Activated CD8-positive, alpha-beta memory T cell treated with anti-CD3 and anti-CD28 coated beads for 1 hour (primary cell): ENCODE measurements at places on chromosomes 6 and 20.

- no peak for DNase-seq
These were observed at the start of gene SLC52A3 for GRCh38 chr20:768426-768978. TSS of gene SLC52A3 (minus strand) at chr20:768500. CDS start at chr20:765774, 2,726 bp downstream.

GRCh38 chr20:11170565-11170964 is 496.8 kb upstream of the JAG1 start:
- DNase-seq, result no peak

- no peak for DNase-seq
These were observed 42.2 kb downstream of the C6orf132 start for GRCh38 chr6:42100029-42100901.

DNA sequence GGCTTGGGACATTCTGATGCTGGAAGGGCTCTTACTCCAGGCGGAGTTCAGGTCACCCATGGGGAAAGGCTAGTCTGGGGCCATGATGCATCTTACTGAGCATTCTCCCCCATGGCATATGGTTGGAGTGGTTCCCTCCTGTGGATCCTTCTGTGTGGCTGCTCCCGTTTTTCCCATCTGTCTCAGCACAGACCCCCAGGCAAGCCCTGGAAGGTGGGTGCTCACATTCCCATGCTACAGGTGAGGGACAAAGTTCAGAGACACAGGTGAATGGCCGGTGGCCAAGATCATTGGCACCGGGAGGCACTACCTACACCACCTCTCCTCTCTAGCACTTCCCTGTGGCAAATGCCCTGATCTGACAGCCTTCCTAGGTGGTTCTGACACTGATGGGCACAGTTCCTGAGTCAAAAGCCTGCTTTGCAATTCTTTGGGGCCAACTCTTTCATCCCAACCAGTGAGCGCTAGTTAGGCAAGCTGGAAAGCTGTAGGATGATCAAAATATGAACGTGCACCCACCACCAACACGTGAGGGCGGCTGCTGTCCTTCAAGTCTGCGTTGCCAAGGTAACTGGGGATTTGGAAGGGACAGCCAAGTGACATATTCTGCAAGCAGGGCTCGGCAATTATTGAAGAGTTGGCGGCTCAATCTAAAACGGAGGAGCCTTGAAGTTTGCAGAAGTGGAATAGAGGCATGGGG is 124.6 kb downstream of the CDH4 start:
- no peak for DNase-seq

DNA sequence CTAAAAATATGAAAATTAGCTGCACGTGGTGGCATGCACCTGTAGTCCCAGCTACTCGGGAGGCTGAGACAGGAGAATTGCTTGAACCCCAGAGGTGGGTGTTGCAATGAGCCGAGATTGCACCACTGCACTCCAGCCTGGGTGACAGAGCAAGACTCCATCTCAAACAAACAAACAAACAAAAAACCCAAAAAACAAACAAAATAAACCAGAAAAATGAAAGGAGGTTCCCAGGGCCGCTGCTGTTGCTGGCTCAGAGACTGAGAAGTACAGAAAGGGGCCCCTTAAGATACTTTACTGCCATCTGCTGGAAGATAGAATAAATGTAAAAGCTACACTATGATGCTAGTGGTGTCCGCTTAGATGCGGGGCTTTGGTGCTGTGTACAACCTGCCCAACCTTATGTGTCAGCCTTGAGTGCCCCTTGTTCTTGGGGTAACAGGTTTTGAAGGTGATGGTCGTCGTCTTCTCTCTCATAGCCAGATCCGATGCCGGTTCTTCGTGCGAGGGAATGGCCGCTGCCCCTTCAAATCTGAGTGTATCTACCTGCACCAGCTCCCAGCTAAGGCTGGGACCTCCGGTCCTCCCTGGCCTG is 2.8 kb upstream of the FANCE start:
- DNase-seq, result no peak

- DNase-seq, result no peak
These were observed 853.8 kb upstream of the FLRT3 start for GRCh38 chr20:15191082-15191723.

- DNase-seq, result no peak
These were observed 400.8 kb upstream of the HSF2 start for GRCh38 chr6:121998631-121999030.

DNA sequence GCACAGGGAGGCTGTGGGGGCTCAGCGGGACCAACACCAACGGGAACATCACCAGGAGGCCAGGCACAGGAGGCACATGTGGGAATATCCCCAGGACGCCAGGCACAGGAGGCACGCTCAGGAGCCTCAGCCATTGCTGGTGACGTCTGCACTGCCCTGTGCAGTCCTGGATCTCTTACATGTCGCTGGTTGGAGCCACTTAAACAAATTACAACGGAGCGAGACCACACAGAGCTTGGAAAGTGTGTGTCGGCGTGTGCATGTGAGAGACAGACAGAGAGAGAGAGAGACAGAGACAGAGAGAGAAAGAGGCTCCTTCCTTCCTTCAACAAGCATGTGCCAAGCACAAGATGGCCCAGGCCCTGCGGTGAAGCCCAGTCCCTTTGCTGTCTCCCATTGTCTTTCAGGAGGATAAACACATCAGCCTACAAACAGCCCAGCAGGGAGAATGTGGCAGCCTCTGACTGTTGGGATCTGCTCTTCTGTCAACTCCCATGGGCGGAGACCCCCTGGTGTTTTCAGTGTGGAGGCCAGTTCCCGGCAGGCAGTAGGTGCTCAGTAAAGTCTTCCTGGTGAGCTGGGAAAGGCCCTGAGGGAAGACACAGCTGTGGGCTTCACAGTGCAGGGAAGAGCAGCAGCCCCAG is 112.7 kb upstream of the THBS2 start:
- no peak for DNase-seq

- no peak for DNase-seq
These were observed 124.1 kb downstream of the FOXA2 start for GRCh38 chr20:22460231-22460630.

GRCh38 chr20:47303736-47304135 is 52.8 kb downstream of the ZMYND8 start:
- DNase-seq, result no peak

DNA sequence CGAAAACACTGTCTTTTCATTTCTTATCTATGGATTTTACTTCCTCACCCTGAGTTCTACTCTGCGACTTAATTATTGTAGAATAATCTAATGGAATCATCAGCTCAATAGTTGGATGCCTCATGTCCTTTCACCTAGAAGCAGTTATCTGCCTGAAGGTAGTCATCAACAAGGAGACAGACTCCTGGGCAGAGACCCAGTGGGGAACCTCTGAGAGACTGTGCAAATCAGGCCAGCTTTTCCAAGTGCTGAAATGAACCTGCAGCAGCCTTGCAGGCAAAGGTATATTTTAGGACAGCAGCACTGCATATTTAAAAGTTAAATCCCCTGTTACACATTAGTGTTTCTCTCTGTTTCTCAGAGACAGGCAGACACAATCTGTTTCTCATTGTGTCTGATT is 99.7 kb upstream of the STMND1 start:
- no peak for DNase-seq

DNA sequence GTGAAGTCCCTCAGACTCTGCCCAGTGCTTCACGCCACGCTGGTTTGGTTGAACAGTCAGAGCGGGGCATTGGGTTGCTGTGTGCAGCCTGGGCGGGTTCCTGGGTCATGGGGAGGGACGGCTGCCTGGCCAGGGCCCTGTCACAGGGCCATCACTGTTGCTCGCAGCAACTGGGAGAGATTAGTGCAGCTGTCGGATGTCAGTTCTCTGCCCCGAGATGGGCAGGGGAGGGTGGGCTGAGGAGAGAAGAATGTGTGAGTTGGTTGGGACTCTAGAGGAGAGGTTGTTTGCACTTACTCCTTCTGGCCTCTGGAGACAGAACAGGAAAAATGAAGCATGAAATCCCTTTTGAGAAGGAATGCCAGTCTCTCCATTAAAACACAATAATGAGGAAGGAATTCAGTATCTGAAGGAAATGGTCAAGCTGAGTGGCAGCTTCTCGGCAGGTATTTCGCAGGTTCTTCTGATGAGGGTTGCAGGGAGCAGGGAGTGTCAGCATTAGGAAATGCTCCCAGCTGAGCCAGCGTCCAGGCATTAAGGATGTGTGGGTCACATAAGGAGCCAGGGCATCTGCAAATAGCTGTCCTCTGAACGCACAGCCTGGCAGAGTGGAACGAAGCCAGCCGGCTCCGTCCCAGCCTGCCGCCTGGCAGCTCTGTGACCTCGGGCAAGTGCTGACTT is 95.9 kb downstream of the SSR1 start:
- DNase-seq, result no peak

GRCh38 chr20:45998761-45999160 is 9.9 kb upstream of the MMP9 start:
- DNase-seq, result no peak

GRCh38 chr20:51374456-51374830 is 168.1 kb downstream of the NFATC2 start:
- DNase-seq, result no peak

GRCh38 chr20:31740208-31740607 is 1.1 kb downstream of the TPX2 start:
- DNase-seq, result no peak
